ENCODE measurements at places on chromosomes 1 and 21.

- DNase-seq, result peak; percentile 68
Observed at GRCh38 chr1:153775458-153776327, 486 bp downstream of the SLC27A3 start.

DNA sequence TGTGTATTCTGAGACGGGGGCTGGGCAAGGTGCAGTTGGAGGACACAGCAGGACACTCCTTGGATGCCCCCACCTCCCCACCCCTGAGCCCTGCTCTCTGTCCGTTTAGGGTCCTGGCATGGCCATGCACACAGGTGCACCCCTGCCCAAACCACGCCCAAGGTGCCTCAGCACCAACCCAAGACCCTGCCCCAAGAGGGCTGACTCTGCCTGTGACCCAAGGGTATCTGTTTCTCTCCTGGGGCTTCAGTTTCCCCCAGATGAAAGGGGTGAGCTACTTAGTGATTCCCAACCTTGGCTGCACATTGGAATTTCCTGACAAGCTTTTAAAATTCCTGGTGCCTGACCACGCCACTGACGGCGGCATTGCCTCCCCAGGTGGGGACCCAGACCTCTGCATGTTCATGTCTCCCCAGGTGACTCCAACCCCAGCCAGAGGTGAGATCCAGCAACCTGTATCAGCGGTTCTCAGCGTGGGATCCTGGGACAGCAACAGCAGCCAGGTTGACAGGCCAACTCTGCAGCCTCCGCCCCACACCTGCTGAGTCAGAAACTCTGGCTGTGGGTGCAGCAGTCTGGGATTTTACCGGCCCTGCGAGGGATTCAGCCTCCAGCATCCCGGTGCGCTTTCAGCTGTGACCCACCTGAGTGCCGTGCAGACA lies 483.4 kb downstream of the NPHP4 start:
- no peak for DNase-seq

DNA sequence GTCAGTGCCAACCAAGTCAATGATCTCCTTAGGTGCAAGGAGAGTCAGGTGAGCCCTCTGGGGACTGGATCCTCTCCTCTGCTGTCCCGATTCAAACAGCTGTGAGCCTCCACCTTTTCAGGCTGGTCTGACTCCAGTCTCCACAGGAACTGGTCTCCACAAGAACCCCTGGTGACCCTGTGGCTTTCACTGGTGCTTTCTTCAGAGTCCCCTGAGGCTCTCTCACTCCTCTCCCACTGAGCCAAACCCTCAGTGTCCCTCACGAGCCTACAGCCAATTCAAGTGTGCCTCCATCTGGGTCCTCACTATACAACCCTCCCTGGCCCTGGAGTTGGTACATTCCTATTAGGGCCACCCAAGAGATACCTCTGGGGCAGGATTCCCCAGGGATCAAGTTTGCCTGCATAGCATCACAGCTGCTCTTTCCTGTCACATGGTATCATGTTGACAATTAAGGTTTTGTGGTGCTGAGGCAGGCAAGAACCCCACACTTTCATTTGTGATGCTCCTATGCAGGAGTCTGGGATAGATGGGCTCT lies 5.2 kb upstream of the NGF start:
- DNase-seq, result no peak

- no peak for DNase-seq
Observed at GRCh38 chr1:221664253-221664652, 77.6 kb downstream of the DUSP10 start.

DNA sequence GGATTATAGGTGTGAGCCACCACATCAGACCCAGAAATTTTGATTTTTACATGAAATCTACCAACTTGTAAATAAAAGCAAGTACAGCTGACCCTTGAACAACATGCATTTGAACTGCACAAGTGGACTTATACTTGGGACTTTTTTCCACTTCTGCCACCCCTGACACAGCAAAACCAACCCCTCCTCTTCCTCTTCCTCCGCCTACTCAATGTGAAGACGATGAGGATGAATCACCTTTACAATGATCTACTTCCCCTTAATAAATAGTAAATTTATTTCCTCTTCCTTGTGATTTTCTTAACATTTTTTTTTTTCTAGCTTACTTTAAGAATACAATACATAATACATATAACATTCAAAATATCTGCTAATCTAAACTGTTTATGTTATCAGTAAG lies 17.5 kb upstream of the YRDC start:
- no peak for DNase-seq

DNA sequence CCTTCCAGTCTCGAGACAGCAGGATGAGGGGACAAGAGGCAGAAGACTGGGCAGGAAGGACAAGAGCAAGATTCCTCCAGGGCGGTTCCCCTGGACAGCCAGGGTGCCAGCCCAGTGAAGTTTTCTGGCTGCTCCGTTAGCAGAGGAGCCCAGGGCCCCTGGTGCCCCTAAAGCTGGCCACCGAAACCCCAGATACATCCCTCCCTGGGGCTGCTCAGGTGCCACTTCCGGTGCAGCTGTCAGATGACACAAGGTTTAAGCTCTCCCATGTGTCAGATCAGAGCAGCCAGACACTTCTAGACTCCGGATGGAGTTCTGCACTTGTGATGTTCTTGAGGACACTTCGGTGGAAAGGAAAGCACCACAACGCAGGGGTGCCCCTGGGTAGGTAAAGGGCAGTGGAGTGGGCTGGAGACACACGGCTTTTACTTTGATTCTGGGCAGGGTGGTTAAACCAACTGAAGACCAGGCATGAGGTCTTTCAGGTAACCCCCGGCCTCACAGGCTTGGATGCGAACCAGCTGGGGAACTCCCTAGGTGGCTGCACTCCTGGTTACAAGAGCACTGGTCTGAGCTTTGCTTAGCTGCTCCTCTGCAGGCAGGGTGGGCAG lies 85.7 kb downstream of the ITPKB start:
- peak; percentile 84 for DNase-seq

GRCh38 chr1:44924835-44925464 lies 61.4 kb downstream of the EIF2B3 start:
- no peak for DNase-seq

- no peak for DNase-seq
Observed at GRCh38 chr1:207313131-207313530, 8.3 kb upstream of the CD55 start.

DNA sequence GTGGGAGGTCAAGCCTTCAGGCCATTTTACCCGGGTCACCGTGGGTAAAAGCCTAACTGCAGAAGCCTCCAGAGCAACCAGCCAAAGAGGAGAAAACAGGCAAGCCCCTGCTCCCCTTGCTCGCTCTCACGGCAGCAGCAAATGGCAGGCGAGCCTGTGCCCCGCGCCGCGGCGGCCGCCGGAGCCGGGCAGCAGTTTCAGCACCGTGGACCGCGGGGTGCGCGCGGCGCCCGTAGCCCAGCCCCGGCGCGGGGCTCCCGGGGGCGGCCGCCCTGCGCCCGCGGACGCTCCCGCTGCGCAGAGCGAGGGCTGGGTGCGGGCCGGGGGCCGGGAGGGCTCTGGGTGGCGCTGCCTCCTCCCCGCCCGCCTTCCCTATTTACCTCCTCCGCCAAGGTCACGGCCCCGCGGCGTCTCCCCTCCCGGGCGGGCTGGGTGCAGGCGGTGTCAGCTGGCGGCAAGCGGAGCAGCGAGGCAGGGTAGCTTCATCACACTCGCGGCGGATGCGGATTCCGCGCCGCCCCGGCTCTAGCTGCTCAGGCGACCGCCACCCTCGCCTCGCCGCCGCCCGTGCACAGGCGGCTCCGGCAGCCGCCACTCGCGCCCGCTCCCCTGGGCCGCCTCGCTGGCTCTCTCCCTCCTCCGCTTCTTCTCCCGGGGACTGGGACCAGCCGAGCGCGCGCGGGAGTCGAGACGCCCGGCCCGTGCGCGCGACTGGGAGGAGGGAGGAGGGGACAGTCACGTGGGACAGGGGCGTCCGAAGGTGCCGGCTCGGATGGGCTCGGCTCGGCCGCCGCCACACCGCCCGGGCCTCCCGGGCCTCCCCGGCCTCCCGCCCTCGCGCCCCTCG lies at the start of gene RGS7:
Gene RGS7, minus strand, starts transcription at position 687 of the 847 bp plus-strand sequence.
- no peak for DNase-seq

- no peak for DNase-seq
Observed at GRCh38 chr1:85360730-85361493, 84.5 kb upstream of the BCL10 start.

DNA sequence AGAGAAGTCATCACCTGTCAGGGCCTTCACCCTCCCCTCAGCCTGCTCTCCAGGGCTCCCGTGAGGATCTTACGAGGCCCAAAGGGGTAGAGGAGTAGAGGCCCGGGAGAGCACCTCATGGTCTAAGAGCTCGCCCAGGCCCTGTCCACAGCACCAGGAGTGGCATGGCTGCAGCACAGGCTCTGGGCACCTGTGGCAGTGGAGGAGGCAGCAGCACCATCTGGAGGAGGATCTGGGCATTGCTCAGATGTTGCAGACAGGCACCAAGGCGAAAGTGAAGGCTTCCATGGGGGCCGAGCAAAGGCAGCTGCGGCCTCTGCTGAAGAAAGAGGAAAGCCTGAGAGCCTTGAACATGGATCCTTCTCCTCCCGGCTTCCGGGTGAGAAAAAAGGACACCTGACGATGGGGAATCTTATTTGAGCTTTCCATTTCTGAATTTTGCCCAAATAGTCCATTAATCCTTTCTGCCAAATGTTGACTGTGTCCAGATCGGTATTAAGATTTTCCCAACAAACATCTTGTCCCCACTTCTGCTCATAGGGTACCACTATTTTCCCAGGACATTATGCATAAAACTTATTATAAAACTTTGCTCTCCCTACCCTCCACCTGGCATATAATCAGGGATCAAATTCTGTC lies 604.7 kb downstream of the PTPRC start:
- DNase-seq, result peak; percentile 74

DNA sequence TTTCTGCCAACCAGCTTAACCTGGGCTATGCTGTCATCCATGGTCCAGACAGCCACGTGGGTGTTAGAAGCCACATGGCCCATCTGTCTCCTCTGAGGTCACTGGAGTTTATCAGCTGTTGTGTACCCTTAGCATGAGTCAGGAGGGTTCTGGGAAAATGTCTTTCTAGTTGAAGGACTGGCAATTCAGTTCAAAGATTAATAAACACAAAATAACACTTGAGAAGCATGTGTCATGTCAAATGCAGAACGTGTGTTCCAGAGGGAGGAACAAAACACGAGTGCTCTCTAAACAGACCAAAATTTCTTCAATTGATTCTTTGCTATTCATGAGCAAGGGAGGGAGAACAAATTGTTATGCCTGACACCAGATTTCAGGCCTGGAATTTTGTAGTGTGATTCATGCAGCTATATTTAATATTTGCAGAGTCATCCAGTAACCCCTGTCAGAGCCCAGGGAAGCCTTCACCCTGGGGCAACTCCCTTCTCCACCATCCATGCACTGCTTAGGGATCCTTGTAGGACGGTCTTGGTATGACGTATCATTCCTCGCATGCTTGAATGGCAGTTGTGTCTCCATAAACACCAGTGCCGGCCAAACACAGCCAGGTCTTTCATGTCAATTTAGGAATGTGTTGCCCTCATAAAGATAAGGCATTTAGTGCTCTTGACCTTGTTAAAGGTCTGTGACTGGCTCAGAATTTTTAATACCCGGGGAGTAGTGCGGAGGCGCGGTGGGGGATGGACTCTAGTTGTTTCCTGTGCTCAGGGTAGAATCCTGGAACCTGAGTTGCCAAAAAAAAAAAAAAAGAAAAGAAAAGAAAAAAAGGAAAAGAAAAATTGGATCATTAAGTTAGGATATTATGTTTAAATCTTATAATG lies 27.7 kb upstream of the DYRK1A start:
- no peak for DNase-seq

GRCh38 chr1:205325334-205325884 lies 3.9 kb upstream of the NUAK2 start:
- DNase-seq, result peak; percentile 79

GRCh38 chr1:26203642-26204318 lies 13.4 kb downstream of the CATSPER4 start:
- no peak for DNase-seq

- no peak for DNase-seq
Observed at GRCh38 chr1:48254254-48254653, 31.7 kb downstream of the SLC5A9 start.

GRCh38 chr21:24727803-24728440 lies 879.4 kb downstream of the MRPL39 start:
- no peak for DNase-seq

DNA sequence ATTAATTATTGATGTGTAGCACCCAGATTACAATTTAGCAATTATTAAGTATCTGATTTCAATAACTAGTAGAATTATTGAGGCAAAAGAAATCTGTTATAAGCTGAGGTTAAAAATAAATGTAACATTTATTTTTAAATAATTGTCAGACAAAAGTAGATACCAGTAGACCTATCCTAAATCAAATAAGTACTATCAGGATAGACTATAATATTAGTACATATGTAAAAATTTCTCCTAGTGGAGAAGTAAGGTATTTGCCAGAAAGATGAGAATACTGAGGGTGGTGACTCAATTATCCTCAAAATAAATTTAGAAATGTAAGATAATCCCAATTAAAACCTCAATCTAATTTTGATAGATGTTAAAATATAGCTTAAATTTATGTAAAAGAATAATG lies 377.8 kb upstream of the CHRM3 start:
- no peak for DNase-seq

GRCh38 chr1:235161685-235162327 lies 756 bp upstream of the RBM34 start:
- DNase-seq, result no peak

DNA sequence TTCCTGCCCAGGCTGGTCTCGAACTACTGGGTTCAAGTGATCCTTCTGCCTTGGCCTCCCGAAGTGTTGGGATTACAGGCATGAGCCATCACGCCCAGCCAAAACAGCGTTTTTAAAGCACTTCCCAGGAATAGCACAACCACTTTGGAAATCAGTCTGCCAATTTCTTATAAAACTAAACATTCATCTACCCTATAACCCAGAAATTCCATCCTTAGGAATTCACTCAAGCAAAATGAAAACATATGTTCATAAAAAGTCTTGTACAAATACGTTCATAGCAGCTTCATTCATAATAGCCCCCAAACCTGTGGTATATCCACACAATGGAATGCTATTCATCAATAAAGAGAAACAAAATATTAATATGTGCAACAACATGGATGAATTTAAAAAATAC lies 36.1 kb downstream of the PHC2 start:
- DNase-seq, result no peak

- no peak for DNase-seq
Observed at GRCh38 chr1:29210278-29211085, 20.3 kb downstream of the MECR start.
